T-helper 17 cell (primary cell): ENCODE measurements at places on chromosomes 3 and 15.

- DNase-seq = no peak
Observed at GRCh38 chr15:51322621-51323296, 15.6 kb downstream of the CYP19A1 start.

DNA sequence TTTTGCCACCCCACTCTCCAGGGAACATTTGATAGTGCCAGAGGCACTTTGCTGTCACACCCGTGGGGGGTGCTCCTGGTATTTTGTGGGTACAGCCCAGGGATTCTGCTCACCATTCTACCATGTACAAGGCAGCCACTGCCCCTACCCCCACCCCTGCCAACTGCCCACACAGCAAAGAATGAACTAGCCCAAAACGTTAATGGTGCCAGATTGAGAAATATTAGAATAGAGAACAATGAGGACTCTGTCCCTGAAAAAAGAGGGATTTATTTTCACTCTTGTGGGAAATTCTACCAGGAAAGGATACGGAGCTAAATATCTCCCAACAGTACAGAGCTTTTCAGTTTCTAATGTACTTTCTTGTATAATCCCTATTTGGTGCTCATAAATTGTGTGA, 154.5 kb upstream of the SUCLG2 start:
- no peak for DNase-seq

DNA sequence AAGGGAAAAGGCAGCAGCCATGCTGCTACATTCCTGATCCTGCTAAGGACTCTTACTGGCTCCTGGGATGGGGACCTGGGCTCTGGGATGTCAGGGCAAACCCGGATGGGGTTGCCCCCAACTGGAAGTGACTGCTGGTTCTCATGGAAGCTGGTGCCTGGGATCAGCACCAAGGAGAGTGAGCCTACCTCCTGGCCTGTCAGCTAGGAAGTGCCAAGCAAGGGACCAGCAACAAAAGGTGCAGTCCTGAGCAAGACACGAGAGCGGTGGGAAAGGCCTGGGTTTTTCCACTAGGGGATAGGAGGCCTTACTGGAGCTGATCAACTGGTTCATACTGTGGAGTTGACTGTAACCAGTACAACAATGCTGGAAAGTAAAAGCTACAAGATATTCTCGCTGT, 47.9 kb upstream of the SYNM start:
- no peak for DNase-seq

- DNase-seq = no peak
Observed at GRCh38 chr15:50825946-50826345, 60.4 kb upstream of the SPPL2A start.

DNA sequence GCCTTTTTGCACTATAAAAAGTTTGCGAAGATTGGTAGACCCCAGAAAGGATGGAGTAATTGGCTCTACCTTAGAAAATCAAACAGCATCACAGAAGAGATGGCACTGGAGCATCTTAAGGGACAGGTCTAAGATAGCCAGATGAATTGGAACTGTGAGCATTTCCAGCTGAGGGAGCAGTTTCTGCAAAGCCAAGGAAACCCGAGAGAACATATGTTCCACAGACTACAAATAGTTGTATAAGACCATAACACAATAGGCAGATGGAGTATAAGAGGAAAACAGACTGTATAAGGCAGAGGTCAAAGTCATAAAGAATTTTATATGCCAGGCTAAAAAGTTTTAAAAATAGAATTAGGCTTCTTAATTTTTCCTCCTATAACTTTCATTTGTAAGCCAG, 46.0 kb downstream of the TSC22D2 start:
- no peak for DNase-seq

- DNase-seq = no peak
Observed at GRCh38 chr3:146131616-146132410, 29.2 kb downstream of the PLOD2 start.

DNA sequence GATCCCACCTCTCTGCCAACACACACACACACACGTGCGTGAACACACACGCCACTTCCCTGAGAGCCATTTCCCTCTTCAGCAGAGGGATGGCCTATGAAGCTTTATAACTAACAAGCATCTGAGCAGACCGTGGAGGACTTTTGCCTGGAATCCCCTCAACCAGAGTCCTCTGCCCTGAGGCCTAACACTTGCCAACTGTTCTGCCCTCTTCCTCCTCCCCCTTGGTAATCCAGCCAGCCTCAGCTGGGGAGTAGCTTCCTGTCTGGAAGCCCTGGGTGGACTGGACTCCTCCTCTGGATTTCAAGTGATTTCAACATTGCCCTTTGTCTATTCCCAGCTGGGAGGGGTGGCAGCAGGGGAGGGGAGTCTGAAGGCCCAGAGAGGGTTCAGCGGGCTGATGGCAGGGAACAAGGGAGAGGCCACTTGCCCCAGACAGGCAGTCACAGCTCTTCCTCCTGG, 68.4 kb upstream of the HACD2 start:
- no peak for DNase-seq

DNA sequence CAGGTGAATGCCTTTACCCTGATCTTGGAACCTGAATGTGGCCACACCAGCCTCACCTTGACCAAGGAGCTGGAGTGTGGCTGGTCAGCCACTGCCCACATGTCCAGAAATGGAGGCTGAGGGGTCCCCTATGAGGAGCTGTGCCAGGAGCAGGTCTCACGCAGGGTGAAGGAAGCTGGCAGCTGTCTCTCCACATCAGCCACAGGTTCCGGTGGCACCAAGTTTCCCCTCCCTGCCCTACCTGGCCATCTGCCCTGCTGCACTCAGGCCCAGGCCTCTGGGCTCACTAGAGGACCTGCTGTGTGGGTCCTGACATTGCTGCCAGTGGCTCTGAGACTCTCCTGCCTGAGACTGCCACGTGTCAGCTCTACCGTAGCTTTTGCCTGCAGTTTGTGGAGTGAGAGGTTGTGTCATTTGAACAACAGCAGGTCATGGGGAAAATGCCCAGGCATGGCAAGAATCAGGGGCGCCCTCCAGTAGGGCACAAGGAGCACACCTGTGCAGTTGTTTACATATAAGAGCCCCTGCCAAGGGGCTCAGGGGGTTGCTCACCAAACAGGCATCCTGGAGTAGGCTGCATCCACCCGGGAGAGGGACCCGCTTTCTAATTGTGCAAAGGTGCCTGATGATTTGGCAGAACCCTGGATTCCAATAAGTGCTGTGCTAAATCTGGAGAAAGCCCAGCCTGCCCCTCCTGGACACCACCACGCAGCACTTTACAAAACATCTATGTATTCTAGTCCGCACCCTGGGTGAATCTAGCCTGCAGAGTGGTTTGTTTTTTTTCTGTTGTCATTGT, 258.5 kb upstream of the TLE3 start:
- DNase-seq = no peak

DNA sequence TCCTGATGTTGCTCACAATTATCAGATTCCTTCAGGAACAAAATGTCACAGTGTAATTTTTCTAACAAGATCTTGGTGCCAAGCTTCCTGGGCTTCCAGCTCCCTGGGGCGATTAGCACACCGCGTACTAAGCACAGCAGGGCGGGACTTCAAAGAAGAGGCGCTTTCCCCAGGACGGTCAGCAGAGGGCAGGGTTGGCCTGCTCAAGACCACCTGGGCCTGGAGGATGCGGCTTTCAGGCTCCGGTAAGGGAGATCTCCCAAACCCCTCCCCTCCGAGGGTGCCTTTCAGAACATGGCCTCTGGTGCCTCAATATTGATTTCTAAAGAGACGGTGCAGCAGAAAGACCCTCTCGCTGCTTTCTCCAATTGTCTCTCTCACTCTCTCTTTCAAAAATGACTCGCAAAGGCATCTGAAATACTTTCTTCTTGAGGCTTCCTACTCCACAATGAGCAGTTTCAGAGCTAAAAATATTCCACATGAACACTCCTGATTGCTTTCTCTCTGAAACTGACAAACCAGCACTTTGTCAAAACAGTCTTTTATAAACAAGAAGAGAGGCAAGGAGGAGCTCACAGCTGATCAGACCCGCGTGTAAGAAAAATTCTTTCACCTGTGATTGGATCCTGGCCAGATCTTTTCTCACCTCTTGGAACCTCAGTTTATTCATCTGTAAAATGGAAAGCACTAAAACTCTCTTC, 154.0 kb downstream of the ADAMTS9 start:
- no peak for DNase-seq

DNA sequence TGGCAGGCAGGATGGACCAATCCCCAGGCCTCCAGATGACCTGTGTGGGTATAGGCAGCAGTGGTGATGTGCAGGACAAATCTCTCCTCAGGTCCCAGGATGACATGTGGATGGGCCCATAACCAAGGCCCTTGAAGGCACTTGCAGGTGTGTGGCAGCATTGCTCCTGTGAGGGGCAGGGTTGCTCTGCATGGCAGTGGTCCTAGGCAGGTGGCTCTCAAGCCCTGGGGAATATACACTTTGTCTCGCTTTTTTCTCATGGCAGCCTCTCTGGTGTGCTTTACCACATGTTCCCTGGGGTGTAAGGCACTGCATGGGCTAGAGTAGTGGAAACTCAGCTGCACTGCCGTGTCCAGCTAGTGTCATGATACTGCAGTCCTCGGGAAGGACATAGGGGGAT, 503.6 kb downstream of the UNC13C start:
- no peak for DNase-seq

DNA sequence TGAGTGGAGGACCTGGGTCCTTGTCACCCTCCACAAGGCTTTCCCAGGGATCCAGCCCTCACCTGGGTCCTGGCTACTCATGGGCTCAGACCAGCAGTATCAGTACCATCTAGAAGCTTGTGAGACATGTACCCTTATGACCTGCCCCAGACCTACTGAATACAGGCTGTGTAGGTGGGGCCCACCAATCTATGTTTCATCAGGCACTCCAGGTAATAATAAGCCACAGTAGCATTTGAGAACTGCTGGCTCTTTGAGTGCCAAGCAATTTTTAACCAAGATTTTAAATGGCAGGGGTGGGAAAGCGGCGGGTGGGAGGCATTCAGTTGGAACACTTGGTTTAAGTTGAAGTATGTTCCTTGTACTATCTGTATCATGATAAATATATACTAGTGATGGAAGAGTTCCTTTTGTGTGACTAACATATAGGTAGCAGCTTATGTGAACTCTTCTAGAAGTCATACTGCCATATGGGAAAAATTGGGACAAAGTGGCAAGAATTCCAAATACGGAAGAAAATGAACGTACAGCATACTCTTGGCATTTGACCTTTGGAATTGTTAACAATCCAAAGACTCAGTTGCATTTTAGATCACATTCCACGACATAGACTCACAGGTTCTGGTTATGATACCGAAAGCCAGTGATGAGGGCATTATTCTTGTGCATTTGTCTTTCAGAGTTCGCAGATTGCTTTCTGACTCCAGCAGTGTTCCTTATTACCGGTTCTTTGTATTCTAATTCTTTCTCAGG, 190.4 kb downstream of the GHSR start:
- DNase-seq = no peak

DNA sequence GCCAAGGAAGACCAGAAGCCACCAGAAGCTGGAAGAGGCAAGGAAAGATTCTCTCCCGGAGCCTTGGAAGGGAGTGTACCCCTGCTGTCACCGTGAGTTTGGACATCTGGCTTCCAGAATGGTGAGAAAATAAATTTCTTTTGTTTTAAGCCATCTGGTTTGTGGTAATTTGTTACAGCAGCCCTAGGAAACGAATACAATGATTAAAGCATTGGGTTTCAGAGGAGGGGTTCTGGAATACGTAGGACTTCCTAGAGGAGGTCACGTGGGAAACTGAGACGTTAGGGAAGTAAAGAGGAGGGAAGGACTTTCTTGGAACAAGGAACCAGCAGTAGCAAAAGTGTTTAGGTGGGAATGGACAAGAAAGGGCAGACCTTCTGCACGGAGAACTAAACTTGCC, 377.7 kb downstream of the IL20RB start:
- no peak for DNase-seq

- DNase-seq = no peak
Observed at GRCh38 chr3:17915341-17915740, 172.9 kb upstream of the TBC1D5 start.

GRCh38 chr3:9590282-9590791, 36.7 kb upstream of the LHFPL4 start:
- no peak for DNase-seq

- DNase-seq = no peak
Observed at GRCh38 chr15:100515758-100516157, 13.0 kb downstream of the CERS3 start.

- DNase-seq = no peak
Observed at GRCh38 chr3:59764171-59764570, 714.3 kb upstream of the CFAP20DC start.

DNA sequence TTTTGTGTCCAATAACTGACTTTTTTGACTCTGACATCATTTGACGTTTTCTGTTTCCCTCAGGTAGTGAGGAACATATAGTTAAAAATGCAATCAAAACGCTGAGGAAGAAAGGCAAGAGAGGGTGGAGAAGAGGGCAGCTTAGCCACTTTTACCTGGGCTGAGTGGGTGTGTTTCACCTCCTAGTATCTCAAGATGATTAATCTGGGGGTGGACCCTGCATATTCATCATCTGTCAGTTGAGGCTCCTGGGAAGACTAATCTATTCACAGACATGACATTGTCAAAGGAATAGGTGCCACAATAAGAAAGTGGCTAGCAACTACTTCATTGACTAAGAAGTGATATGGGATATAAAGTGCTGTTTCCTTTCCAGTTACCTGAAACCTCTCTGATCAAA, 331.5 kb upstream of the RARB start:
- no peak for DNase-seq

GRCh38 chr3:50154476-50154839, 666 bp upstream of the SEMA3F start:
- DNase-seq = no peak

- DNase-seq = no peak
Observed at GRCh38 chr3:140434261-140434905, 243.5 kb upstream of the TRIM42 start.

DNA sequence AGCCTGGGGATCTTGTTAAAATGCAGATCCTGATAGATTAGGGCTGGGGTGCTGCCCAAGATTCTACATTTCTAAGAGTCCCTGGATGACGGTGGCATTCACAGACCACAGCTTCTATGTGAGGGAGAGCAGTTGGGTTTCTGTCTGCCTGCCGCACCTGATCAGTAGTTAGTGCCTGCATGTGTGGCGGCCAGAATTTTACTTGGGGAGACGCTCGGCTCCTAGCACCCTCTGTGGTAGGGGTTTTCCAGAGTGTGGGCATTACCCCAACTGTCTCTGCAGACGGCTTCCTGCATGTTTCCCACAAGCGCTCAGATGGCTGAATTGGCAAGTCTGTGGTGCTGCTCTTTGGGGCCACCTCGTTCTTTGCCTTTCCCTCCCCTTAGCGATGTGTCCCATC, 8.3 kb downstream of the GHRL start:
- peak; percentile 62 for DNase-seq

DNA sequence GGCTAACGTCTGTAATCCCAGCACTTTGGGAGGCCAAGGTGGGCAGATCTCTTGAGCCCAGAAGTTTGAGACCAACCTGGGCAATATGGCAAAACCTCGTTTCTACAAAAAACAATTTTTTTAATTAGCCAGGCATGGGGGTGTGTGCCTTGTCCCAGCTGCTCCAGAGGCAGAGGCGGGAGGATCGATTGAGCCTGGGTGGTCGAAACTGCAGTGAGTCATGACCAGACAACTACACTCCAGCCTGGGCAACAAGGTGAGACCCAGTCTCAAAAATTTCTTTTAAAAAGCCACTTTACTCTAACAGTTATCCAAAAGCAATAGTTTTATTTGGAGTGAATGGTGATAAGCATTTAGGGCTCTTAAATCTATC, 12.5 kb downstream of the TRIM59 start:
- DNase-seq = no peak
